Fibroblast of villous mesenchyme (primary cell): ENCODE measurements at places on chromosomes 16 and 17. TPM values are rescaled to one million over a fixed set of nuclear protein-coding genes. Genes with fewer than 3 reads are reported as not detected.

- DNase-seq: no peak
Observed at GRCh38 chr17:41254861-41255260, 323 bp upstream of the KRTAP9-9 start.

GRCh38 chr16:26344976-26345375 lies 653.2 kb downstream of the HS3ST4 start:
- DNase-seq: no peak

SPATA22 gene
- 1.3 and 3.5 TPM in 2 replicates for total RNA-seq

CA5A gene
- total RNA-seq: not detected in 2 replicates

DNA sequence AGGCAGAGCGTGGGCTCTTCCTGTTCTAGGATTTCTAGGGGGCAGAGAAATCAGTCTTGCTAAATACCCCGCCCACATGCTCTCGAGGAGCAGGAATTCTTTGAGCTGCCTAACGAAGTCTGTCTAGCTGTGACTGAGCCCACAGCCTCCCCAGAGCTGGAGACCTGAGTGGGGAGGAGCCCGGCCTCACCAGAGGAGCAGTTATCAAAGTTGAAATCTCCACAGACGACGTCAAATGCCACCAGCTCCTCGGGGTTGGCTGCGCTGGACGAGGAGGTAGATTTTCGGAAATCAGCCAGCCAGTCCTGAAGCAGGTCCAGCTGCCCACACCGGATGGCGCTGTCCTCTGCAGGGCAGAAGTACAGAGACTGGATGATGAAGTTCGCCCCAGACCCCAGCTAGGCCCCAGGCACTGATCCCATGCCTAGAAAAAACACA lies 53.8 kb downstream of the PRMT7 start:
- DNase-seq: peak; percentile 30

LGALS9B gene
- not detected in 2 replicates for total RNA-seq

CCL8 gene
- not detected in 2 replicates for total RNA-seq

DNA sequence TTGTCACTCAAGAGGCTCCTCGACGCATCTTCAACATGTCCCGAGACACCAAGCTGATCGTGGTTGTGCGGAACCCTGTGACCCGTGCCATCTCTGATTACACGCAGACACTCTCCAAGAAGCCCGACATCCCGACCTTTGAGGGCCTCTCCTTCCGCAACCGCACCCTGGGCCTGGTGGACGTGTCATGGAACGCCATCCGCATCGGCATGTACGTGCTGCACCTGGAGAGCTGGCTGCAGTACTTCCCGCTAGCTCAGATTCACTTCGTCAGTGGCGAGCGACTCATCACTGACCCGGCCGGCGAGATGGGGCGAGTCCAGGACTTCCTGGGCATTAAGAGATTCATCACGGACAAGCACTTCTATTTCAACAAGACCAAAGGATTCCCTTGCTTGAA lies 101.0 kb downstream of the HS3ST2 start:
- no peak for DNase-seq

GRCh38 chr17:6555331-6556120 lies 829 bp downstream of the PITPNM3 start:
- DNase-seq: no peak

GRCh38 chr17:8044819-8045810 lies 6.3 kb downstream of the ALOX15B start:
- no peak for DNase-seq

GRCh38 chr17:17506181-17506741 lies 10.1 kb upstream of the RASD1 start:
- DNase-seq: no peak

DNA sequence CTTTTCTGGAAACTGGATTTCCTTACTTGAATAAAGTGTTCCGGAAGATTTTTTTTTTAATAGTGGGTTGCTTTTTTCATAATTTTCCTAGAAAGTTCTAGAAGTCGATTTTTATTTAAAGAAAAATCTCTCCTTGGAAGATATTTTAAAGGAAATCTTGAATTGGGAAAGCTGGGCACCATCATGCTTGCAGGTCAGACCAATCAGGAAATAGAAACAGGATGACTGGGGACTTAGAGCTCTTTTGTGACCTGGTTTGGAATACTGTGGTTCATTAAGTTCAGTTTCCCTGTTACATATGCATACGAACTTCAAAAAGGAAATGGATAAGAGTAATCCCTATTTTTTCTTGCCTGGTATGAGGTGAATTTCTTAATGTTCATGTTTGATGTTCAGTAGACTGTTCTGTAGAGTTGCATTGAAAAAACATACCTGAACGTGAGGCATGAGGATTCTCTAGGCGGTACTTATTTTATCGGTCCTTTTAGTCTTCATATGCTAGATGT lies 1.2 kb downstream of the NFATC3 start:
- peak; percentile 60 for DNase-seq

DNA sequence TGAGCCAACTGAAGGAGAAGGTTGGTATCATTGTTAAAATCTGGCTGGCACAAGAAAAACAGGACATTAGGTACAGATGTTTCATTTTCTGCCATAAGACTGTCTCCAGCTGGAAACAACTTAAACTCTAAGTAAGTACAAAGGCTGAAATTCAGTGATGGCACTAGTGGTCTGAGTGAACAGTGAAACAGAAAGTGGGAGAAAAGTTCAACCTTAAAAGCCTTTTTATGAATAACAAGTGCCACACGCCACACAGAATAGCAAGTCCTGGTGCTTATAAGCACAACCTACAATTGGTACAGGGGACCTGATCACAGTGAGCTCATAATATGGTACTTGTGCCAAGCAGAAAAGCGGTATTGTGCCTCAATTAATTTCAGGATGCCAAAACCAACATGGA lies 56.7 kb downstream of the CEP112 start:
- no peak for DNase-seq

- peak; percentile 78 for DNase-seq
Observed at GRCh38 chr16:23060458-23061320, 88.6 kb downstream of the USP31 start.

TMC8 gene
- not detected in 2 replicates for total RNA-seq

- DNase-seq: no peak
Observed at GRCh38 chr16:66457888-66458287, 30.8 kb downstream of the BEAN1 start.

SAMD14 gene
- 4.7 and 5.8 TPM in 2 replicates for total RNA-seq

CDK5RAP3 gene
- 32.4 and 41.6 TPM in 2 replicates for total RNA-seq
